Smooth muscle cell of the brain vasculature (primary cell): ENCODE measurements at places on chromosomes 11 and 22.

DNA sequence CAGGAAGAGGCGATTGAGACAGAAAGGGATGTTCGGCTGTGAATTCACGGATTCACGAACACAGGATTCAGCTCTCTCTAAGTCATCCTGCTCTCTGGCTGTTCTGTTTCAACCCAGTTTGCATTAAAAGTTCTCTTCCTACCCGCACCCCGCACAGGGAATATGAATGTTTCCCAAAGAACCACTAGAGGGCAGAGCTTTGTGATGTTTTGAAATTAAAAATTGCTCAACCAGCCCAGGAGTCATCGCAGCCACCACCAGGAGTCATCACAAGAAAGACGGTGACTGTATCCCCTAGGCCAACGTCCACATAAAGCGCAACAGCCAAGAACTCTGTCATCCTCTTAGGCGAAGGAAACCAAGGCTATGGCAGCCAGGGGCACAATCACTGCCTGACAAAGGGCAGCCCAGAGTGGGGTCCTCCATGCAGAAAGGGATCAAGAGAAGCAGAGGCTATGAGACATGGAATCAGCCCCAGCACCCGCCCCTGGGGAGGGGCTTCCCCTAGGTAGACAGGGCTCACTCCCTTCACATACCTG is 122.4 kb downstream of the WT1 start:
- DNase-seq = no peak

- no peak for DNase-seq
Observed at GRCh38 chr11:81165164-81165563, 1568.5 kb downstream of the FAM181B start.

DNA sequence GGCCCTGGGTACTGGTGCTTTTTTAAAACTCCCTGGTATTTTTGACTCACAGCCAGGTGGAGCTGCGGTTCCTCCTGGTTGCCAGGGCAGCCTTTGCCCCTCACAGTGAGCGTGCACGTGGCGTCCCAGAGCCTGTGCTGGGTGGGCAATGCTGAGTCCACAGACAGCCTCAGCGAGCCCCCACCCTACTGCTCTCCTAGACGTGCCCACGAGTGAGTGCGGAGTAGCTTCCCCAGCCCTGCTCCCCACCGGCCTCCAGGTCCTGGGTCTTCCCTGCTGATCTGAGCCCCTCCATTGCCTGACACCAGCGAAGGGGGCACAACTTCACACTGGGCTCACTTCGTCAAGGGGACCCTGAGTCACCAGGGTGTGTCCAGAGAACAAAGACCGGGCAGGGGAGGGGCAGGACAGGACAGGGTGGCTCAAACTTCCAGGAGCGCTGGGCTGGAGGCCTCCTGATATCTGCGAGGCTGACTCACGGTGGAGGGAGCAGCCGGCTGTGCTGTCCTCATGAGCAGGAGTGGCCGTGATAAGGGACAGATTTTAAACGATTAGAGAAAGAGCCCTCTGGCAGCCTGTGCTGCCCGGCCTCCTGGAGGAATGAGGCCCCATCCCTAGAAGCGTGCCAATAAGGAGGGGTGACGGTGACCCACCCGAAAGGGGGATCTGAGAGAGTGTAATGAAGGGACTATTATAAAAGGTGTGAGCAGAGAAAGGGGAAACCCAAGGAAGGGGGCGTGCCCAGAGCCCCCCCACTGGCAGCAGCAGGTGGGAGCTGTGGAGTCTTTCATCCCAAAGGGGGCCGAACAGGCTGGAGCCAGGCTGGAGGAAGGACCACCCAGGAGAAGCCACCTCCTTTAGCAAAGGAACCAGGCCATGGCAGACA is 129.3 kb upstream of the FGF3 start:
- no peak for DNase-seq

DNA sequence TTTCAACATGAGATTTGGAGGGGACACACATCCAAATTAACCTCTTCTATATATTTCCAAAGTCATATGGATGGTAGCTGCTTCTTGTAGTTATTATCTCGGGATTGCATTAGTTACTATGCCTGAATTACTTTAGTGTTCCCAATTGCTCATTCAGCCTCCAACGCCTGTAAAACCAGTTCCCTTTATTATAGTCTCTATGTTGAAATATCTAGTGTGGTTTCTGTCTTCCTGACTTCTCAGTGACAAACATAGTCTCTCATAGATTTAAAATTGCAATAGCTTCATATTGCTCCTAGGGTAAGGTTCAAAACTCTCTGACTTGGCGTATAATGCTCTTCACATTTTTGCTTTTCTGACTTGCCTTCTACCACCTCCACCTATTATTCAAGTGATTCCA is 366.4 kb downstream of the CASP12 start:
- no peak for DNase-seq

DNA sequence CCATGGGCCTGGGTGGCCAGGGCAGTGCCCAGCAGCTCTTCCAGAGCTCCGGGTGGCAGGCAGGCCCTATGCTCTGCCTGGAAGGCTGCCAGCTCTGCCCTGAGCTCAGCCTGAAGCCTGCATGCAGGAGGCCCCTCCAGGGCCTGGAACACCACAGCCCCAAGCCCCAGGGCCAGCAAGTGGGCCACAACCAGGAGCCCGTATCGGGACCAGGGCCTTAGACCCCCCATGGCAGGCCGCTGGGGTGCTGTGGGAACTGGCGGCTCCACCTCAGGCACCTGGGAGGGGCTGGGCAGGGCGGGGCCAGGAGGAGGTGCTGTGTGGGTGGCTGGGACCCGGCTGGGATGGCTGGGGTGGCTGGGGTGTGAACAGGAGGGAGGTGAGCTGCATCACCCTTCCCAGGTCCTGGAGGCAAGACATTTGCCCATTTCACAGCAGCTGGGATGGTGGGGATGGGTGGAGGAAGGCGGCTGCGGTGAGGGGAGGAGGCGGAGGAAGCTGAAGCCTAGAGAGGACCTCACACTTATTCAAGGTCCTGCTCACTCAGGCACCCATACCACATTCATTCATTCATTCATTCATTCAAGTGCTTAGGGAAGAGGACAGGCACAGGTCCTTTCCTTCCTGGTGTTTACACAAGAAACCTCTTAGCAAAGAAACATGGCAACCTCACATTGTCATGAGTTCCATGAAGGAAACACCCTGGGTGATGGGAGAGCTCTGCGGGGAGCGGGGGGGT is at the start of gene KCNK7:
Gene KCNK7 (minus strand): TSS at position 258 of the 739 bp plus-strand sequence. CDS start 28 bp downstream, at position 230.
- no peak for DNase-seq

- DNase-seq = no peak
Observed at GRCh38 chr22:35812600-35812999, 94.9 kb downstream of the APOL5 start.

DNA sequence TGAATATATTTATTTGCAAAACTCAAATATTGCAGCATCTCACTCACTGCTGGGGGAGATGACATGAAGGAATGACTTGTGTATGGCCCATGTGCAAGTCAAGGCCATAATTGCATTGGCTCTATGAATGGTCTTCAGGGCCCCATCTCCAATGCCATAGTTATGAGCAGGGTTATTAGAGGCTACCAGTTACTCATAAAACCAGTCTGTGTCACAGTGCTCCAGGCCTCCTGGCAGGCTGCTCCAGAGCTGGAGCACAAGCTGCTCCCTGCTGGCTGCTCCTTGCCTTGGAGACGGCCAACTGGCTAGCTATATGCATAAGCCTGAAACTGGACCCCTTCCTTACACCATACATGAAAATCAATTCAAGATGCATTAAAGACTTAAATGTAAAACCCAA is 145.7 kb downstream of the TRPC6 start:
- DNase-seq = no peak

DNA sequence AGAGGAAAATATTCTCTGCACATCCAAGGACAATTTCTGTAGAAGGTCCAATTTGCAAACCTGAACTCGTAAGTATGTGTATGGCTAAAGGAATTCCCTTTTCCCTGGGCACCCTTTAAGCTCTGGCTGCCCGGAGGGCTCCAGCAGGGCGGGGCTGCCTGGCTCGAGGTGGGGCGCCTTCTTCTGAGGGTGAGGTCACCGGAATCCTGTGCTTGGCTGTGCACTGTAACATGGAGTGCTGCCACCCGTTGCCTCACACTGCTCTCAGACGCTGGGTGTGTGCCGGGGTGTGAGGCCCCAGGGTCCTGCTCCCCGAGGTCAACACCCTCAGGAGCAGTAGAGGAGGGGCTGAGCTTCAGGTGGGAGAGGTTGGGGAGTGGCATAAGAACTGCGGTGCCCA is 61.5 kb downstream of the SYN3 start:
- no peak for DNase-seq

DNA sequence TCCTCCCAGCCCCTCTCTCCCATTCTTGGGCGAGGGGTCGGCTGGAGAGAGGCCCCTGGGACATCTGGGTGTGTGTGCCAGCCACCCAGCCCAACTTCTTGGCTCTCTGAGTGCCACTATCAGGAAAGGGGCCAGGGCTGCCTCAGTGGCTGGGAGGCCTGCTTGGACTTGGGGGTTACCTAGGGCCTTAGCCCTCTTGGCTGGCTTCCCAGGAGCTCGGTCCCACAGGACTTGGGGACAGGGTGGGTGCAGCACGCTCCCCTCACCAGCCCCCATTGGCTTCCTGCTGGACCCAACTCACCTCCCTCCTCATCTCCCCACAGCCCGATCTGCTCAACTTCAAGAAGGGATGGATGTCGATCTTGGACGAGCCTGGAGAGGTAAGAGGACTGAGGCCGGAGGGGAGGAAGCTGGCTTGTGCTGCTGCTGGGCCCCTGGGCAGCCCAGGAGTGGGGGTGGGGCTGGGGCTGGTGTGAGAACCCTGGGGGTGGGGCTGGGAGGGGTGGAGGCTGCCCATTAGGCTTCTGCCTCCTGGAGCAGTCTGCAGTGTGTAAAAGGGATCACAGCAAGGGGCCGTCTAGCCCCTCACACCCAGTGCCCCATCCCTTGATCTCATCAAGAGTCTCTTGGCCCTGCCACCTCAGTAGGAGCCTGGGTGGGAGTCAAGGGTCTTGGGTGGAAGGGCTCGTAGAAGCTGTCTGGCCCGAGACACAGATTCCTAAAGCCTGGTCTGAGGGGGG is 54.8 kb downstream of the TRIOBP start:
- DNase-seq = no peak

GRCh38 chr11:133928628-133929059 is 28.1 kb downstream of the IGSF9B start:
- no peak for DNase-seq

DNA sequence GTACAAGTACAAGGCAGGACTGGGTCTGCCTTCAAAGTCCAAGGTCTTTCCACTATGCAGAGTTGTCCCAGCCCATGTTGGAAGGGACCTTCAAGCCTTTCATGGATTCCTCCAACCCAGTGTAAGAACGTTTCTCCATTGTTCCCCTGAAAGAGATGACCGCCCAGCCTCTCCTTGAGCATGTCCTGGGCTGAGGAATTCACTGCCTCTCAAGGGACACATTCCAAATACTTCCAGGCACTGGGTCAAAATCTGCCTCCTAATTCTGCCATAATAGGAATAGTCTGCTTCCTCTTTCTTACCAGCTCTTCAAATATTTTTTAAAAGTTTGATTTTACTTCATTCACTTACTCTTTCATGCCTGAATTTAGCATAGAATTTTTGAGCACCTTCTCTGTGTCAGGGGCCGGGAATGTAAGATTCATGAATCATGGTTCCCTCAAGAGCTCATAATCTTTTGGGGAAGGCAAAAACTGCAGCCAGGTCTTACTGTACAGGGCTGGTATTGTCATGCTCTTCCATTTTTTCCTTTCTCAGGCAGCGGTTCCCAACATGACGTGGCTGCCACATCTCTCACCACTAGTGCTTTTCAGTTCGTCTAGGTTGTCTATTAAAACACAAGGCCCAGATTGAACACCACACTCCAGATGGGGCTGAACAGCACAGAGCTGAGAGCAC is 143.3 kb upstream of the TBCEL start:
- DNase-seq = no peak

GRCh38 chr22:39396797-39397195 is 2.8 kb upstream of the TAB1 start:
- no peak for DNase-seq

DNA sequence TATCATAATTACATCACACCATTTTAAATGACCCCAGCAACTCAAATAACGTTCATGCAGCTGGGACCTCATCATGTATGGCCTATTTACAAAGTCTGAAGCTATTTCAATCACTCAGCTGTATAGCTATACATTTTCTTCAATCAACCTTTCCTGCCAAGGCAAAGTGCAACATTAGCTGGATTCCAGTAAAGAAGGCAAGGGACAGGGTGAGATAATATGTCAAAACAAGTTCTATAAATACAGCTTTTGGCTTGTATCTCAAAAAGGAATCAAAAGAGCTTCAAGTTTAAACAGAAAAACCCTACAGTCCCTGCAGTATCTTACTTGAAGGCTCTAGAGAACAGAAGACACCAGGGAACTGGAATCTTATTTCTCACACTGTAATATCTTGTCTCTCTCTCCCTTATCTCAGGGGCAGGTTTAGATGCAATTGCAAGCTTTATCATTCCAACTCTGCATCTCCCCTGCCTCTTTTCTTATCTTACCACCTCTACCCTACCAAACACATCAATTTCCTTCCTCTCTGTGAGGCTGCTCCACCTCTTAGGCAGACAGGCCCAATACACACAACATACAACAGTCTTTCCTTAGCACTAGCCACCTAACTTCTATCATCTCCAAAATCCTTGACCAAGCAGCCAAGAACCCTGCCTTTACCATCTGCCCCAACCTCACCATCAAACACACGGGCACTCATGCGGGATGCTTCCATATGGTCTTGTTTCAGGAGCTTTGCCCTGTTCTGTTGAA is 34.5 kb downstream of the CELF1 start:
- DNase-seq = no peak

DNA sequence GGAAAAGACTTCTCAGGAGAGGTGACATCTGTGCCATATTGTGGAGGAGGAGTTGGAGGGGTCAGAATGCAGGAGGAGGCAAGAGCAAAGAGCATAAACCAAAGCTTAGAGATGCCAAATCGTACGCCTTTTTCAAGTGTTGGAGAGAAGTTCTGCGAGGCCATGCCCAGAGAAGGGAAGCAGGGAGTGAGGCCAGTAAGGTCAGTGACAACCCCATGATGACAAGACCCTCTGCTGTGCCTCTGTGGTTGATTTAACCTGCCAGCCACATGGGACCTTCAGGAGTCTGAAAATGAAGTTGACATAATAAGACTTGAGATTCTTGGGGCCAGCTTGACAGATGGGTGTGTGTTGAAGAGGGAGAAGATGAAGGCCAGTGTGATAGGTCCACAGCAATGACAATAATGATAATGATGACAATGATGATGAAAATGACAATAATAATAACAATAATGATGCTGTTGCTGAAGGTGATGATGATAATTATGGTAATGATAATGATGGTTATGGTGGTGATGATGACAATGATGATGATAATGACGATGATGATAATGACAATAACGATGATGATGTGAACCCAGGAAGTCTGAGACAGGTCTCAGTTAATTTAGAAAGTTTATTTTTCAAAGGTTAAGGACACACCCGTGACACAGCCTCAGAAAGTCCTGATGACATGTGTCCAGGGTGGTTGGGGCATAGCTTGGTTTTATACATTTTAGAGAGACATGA is 152.6 kb upstream of the B3GAT1 start:
- DNase-seq = no peak

- no peak for DNase-seq
Observed at GRCh38 chr22:45683680-45684079, 12.0 kb downstream of the ATXN10 start.

DNA sequence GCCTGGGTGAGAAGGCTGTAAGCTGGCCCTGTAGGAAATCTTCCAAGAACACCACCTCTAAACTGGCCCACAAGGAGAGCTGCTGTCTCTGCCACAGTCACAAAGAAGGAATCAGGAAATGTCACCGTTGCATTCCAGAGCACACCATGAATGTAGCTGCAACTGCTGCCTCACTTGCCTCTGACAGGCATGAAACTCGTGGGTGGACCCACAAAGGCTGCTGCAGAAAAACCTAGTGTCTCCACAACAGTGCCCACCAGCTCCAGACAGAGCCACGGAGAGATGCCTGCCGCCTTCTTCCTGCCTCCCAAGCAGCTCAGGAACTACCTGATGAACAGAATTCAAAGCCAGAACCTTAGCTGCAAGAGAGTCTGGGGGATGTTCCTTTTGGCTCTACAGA is 10.5 kb downstream of the DNAJB13 start:
- no peak for DNase-seq
